ENCODE measurements at places on chromosomes 12 and 14. TPM values are rescaled to one million over a fixed set of nuclear protein-coding genes. Genes with fewer than 3 reads are reported as not detected.

- DNase-seq = no peak
These were observed 148.9 kb downstream of the CRADD start for GRCh38 chr12:93825931-93826555.

LRRIQ1 gene
- total RNA-seq = 2.3 TPM

ZNF10 gene
- 3.3 TPM for total RNA-seq

DNA sequence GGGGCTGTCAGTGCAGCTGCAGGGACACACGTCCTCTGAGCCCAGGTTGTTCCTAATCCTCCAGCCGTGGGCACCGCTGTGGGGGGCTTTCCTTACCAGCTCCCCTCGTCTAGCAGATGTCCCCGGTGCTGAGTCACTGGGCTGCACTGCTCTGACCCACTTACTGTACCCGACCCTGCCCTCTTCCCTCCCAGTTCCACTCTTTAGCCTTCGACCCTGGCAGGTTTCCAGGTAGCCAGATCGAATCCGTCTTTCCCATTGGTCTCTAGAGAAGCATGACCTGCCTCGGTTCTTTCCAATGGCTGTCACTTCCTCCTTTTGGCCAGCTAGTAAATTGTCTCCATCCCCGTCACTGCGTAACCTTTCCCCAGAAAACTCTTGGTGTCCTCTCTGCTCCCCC is 48.4 kb downstream of the ELK3 start:
- no peak for DNase-seq

- DNase-seq = no peak
These were observed 37.8 kb downstream of the CCDC92 start for GRCh38 chr12:123934829-123935228.

DNA sequence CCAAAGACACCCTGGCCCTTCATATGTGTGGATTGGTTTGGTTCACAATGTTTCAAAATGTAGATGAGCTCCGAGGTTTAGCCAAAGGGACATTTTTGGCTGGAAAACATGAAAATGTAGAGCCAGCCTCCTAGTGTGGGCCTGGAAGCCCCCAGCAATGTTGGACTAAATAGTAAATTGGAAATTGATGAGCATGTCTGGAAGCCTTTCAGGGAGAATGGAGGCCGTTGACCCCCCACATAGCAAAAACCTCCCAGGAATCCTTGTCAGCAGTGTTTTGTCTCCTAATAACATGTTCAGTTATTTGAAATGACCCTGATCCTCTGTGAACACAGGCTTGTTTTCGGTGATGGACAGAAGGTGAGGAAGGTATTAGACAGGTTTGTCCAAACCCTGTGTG is 65.1 kb upstream of the TBX3 start:
- no peak for DNase-seq

DNA sequence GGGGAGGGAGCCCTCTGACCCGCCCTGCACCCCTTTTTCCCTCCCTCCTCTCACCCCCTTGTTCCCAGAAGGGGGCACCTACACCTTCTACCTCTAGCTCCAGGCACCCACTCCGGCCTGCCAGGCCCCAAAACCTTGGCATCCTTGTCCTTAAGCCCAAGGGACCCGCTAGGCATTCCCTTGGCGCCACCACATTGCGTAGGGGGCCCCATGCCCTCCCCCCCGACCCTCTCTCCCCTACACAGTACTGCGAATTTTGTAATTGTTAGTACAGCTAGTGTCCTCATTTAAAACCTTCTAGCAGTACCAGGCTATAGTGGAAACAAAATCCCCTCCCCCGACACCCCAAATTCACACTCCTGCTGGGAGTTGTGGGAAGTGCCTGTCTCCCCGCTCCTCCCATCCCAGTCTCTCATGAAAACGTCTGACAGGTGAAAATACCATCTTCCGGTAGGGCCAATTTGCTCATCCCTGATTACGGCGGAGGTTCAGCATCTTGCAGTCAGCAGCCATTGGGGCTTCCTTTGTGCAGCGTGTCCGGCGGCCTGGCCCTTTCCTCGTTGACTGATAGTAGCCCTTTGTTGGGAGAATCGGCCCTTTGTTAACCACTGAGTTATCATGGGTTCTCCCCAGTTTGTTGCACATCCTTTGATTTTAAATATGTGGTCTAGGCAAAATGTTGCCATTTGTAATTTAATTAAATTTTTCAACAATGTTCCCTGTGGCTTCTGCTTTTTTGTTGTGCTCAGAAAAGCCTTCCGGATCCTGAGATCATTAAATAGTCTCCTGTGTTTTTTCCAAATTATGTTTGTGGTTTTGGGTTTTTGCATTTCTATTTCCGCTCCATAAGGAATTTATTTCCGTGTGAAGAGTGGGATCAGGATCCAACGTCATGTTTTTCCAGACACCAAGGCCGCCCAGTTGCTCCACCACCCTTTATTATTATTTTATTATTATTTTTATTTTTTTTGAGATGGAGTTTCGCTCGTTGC is 7.9 kb upstream of the CEP170B start:
- DNase-seq = no peak

DNA sequence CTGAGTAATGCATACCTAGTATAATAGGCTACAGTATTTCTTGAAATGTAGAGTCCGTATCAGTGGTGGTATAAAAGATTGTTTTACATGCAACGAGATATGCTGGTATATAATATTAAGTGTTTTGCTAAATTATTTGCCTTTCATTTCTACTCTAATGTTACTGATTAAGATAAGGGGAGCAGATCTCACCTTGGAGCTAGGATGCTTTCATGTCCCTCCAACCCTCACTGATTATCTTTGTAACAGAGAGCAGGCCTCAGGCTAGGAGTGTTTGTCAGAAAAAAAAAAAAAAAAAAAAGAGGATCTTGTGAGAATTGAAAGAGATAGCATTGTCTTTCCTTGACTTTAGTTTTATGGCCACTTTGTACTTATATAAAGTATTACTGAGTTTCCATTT is 92.6 kb downstream of the PDE3A start:
- DNase-seq = no peak

KRT72 gene
- total RNA-seq = not detected

SLC8A3 gene
- total RNA-seq = not detected

DNA sequence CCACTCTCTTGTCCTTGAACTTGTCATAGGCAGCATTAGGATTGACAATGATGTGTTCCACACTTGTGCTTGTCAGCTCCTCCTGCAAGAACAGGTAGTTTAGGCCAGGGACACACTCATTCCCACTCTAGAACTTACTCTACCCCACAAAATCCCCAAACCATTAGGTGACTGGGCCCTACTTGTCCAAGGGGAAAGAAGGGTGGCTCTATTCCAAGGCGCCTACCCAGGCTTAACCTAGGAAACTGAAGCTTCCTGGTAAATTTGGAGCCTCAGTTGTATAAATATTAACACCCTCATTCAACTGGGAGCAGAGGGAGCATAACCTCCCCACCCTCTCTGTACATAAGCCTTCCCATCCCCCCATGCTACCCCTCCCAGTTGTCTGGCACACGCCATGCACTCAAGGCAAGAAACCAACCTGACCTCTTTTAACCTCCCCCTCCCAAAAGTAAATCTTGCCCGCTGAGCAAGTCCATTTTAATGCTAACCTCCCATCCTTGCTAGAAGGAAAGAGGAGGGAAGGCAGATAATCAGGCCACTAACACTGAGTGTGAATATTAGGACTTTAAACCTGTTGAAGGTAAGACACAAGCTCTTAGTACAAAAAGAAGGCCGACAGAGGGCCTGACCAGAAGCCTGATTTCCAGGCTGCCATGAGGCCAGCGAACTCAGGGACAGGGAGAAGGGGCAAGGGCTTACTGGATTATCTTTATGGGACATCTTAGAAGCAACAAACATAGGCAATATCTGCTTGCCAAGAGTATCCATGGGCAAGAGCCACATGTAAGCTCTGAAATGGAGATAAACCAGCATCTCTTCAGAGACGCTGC is 11.0 kb downstream of the DCTN2 start:
- no peak for DNase-seq

KRT3 gene
- total RNA-seq = not detected

- no peak for DNase-seq
These were observed 216.2 kb downstream of the DPF3 start for GRCh38 chr14:72677664-72678063.

RBP5 gene
- total RNA-seq = not detected

HOXC9 gene
- 15.5 TPM for total RNA-seq

ISCA2 gene
- total RNA-seq = 12.1 TPM

GRCh38 chr14:93930296-93930988 is 3.3 kb downstream of the FAM181A start:
- DNase-seq = no peak

DNA sequence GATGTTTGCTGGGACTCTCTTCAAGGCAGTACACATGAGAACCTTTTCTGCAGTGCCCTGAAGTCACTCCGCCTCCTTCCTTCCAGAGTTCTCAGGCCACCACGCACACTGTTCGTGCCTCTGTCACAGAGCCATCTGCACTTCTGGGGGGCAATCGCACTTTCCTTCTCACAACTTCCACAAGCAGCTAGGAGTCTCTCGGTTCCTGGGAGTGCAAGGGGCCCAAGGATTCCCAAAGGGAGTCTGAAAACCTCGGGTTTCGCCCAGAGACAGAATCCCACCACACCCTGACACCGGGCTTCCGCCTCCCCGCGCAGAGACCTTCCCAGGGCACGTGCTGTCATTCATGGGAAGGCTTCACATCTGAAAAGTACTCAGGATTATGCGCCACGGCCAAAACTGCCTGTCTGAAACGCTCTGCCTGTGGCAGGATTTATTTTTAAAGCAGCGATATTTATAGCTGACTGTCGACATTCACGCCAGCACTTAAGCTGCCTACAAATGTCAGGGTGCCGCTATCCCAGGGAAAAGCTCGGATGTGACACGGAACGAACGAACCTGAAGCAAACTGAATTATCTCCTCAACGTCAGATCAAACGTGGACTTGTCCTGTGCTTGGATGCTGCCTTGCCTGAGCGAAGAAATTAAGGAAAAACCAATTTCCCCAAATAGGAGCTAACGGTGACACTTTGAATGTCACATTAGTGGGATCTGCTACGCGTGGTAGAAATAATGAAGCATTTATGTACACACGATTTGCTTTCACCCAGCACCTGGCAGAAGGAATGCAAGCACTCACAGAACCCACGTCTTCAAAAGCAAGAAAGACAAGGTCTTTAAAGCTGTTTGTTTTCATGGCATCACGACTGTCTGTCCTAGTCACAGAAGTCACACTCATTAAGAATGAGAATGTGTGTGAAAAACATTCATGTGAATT is 154.0 kb downstream of the PIWIL1 start:
- DNase-seq = no peak

COCH gene
- 18.8 TPM for total RNA-seq

DNA sequence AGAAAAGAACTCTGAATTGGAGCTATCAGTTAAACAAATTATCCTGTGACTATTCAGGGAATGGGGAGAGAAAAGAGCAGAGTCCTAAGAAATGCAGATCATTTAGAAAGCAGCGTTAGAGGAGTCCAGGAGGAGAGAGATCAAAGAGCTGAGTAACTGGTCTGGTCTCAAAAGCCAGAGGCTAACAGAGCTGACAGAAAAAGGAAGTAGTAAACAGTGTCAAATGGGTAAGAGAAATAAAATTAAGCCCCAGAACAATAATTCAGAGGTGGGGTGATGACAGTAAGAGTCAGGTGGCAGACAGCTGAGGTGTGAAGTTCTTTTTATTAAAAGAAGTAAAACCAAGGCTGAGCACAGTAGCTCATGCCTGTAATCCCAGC is 19.3 kb downstream of the GXYLT1 start:
- no peak for DNase-seq

- DNase-seq = no peak
These were observed 175.7 kb upstream of the VASH1 start for GRCh38 chr14:76585616-76586015.

DNA sequence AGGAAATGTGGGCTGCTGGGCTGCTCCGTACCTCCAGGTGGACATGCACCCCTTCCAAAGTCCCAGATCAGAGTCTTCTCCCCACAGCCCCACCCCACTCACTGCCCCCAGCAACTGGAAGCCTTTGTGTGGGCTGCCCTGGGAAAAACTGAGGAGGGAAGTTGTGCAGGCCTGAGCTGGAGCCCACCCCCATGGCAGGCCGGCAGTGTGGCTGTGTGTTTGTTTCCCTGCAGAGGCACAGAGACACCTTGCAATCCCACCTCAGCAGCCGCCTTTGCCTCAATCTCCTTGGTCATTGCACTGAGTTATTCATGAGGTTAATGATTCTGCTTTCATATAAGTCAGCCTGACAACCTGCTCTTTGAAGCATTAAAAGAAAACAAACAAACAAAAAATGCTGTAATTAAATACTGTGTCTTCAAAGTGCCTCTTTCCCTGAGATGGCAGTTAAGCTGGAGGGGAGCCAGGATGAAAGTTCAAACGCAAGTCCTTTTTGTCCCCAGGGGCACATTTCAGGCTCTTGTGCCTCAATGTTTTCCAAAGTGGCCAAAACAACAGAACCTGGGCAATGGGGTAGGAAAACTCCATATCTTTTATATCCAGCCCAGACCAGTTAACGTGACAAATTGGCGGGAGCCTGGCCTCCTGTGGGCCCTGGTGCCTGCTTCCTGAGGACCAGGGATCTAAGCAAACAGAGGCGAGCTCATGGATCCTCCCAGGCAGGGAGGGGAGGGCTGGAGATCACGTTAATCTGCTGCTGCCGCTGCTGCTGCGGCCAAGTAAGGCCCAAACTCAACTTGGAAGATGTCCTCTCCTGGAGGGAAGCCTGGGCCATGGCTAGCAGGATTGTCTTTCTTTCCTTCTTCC is 51.9 kb upstream of the TSPAN11 start:
- no peak for DNase-seq

DNA sequence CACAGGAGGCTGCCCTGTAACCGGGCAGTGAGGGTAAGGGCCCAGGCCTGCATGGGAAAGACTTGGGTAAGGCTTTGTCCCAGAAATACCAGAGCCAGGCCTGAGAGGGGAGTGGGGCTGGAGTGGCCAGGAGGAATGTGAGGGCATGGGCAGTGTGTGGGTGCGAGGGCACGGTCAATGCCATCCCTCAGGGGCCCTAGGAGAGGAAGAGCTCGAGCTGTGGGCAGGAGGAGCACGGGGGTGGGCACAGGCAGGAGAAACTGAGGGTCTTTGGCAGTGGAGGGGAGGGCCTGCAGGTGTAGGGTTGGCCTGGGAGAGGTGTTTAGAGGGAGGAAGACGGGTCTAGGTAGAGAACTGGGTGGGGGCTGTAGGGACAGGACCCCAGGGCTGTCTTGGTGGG is 381.6 kb downstream of the TMEM121 start:
- no peak for DNase-seq

GRCh38 chr12:81416571-81416970 is 338.7 kb downstream of the ACSS3 start:
- DNase-seq = no peak

DEPDC4 gene
- 0.14 TPM for total RNA-seq

LTBP2 gene
- 81.5 TPM for total RNA-seq

DNA sequence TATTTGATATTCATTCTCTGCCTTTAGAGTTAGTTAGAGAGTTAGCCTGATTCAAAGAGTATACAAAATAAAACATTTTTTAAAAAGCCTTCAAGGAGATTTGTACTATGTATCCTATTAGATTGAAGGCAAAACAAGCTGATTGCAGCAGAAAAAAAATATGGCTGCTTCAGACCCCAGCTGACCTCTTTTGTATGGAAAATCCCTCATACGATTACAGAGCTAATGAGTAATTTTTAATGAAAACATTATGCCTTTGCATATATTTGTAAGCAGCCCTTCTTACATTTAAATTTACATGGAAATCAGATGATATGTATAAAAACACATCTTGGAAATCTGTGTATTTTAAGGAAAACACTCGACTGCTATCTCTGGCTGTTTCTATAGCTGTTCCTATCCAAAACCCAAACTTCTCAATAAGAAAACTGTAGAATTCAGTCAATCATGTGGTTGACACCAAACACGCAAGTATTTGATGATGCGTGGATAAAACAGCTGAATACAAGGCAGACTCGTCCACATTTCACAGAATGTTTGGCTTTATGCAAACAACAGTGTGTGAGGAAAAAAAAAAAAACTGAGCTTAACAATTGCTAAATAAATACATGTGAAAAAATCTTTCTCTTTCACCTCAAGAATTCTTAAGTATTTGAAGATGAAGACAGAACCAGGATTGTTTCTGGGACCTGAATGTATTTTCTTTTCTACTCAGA is 275.3 kb downstream of the EGLN3 start:
- no peak for DNase-seq
